ENCODE measurements at places on chromosomes 7 and 10.

DNA sequence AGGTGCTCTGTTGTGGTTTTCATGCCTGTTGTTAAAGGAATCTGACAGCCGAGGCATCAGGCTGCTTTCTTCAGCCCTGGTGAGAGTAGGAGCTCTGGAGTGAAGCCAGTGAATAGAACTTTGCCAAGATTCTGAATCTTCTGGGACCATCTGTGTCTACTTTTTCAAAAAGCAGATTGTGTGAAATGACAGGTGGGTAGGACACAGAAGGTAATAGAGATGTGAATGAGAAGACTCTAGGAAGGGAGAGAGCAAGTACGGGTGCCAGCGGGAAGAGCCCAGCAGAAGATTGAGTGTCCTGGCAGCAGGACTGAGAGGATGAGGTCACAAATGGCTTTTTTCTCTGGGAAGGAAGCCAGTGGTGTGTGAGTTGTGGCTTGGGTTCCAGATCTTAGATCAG is 429.2 kb downstream of the SDK1 start:
- no peak for DNase-seq

DNA sequence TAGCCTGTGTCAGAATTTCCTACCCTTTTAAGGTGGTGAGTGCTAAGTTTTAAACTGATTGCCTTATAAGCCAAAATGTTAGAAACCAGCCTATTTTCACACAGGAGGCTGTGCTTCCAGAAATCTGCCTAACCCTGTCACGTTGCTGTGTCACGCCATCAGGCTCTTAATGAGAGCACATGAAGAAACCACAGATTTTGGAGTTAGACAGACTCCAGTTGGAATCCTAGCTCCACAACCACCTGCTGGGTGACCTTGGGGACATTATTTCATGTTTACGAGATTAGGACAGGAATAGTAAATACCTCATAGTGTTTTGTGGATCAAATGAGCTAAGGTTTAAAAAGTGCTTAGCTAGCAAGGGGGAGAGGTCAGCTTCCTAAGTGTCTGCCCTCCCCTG is 321.8 kb downstream of the DPP6 start:
- DNase-seq: no peak

DNA sequence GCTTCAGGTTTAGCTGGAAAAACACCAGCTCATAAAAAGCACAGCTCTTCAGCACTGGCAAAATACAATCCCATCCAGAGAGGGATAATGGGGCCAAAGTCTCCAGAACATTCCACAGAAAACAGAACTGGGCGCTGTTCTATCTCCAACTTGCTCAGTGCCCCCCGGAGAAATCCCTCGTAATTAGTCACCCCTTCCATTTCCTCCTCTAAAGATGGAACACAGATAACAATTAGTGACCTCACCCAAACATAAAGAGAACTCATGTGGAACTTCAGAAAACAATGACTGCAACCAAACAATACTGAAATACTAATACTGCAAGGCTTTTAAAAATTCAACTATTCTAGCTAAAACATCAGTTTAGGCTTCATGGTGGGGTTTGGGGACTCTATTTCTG is 46.3 kb downstream of the KIAA1549 start:
- no peak for DNase-seq

DNA sequence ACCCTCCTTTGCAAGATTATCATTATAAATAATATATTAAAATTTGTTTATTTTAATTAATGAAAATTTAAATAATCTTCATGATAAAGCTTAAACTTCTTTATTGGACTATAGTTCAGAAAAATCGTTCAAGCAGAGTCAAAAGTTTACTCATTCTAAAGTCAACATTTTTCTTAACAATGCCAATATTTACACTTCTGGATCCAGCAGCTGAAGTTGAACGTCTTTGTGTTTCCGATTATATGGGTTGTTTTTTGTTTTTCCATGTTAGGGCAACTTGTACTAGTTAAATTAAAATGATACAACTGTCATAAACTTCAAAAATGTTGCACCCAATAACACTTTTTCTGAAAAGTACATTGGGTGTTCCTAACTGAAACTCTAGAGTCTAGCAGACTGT is 43.8 kb downstream of the GRB10 start:
- no peak for DNase-seq

DNA sequence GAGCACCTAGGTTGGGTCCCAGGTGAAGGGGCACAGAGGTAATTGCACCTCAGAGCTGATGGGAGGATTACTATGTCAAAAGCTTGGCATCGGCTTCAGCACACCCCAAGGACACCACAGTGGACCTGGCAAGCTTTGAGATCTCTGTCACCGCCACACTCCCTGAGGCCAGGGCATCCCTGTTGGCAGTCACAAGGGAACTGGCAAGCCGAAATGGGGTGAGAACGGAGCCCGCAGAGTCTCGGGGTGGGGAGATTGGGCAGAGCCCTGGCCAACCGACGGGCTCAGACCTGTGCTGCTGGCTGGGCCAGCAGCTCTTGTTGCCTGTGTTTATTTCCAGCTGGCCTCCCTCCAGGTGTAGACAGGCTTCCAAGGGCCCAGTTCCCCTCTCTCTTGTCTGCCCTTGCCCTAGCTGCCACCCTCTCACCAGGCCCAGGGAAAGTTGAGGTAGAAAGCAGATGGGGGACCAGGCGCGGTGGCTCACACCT is 2.5 kb downstream of the HSPB1 start:
- DNase-seq: no peak
